Prostate gland (tissue), 2 donors: ENCODE measurements at places on chromosomes 16 and 17. TPM values are rescaled to one million over a fixed set of nuclear protein-coding genes. Genes with fewer than 3 reads are reported as not detected.

Gene MNT
- 14.8 TPM for total RNA-seq

DNA sequence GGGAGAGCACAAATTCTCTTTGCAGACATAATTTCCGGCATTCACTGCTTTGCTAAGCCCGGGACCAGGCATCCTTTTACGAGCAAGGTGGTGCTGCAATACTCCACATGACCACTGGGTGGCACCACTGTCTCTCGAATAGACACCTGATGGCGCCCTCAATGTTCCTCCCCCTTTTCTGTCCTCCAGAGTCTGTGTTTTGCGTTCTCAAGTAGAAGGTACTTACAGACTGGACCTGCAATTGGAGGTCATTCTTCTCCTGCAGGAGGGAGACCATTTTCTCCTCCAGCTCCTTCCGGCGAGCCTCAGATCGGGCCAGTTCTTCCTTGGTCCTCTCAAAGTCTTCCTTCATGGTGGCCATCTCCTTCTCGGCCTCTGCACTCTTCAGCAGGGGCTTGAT, 45.2 kb downstream of the MYH13 start:
- DNase-seq: peak; percentile 81

DNA sequence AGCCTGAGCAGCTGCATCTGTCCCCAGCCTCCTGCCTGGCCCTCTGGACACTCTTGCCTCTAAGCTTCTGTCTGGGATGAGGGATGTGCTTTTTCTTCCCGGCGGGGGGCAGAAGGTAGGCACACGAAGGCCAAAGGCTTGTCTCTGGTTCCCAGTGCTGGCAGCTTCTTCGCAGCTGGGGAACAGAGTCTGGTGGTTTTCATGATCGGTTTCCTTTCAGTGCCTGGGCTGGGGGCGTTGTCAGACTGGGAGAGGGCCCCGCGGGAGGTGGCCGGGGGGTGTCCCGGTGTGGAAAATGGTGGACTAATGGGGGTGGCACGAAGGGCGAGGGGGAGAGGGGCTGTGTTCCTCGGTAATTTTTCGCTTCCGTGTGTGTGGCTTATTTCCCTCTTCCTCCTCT, 988 bp downstream of the RAP1GAP2 start:
- DNase-seq: no peak

DNA sequence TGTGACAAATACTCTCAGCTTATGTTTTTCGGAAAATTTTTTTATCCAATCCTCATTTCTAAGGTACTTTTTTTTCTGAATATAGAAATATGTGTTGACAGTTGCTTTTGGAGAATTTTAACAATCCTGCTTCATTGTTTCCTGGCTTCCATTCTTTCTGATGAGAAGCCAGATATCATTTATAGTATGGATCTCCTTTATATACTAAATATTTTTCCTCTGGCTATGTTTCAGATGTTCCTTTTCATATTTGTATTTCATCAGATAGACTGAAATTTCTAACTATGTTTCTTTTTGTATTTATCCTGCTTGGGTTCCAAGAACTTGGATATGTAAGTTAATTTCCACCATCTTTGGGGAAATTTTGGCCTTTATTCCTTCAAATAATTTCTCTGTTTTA, 138.9 kb upstream of the CDH11 start:
- no peak for DNase-seq

DNA sequence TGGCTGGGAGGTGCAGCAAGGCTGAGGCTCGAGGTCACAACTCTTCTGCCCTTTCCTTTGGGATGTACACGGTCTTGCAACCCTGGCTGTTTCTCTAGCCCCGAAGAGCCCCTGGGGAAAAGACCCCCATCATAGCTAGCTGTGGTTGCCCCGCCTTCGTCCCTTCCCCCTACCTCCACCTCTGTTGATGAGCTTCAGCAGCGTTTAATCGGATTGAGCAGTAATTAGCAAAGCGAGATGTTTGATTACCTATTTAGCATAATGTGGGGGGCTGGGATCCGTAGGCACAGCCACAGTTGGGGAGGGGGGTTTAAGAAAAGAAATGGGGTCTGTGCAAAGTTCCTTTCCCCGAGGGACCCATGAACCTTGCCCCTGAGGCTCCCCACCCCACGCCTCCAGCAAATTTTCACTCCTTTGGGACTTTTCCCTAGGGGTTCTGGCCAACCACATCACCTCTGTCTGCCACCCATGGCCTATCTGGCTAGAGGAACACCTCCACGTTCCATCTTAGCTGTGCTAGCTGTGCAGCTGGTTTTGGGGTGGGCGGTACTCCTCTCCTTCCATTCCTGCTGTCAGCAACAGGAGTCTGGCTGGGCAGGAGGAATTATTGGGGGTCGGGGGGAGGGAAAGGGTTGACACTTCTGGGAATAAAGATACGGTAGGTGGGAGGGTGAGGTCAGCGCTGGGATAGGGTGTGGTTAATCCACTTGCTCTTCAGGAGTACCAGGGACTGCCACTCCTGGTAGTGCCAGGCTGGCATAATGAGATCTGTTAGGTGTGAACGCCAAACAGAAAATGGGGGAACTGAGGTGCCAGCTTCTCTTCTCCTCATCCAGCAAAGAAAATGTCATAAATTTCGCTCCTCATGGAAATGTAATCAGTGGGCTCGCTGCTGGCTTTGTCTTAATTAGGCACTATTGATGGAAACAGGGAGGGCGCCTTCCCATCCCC, 1.3 kb upstream of the DNAH2 start:
- DNase-seq: no peak

DNA sequence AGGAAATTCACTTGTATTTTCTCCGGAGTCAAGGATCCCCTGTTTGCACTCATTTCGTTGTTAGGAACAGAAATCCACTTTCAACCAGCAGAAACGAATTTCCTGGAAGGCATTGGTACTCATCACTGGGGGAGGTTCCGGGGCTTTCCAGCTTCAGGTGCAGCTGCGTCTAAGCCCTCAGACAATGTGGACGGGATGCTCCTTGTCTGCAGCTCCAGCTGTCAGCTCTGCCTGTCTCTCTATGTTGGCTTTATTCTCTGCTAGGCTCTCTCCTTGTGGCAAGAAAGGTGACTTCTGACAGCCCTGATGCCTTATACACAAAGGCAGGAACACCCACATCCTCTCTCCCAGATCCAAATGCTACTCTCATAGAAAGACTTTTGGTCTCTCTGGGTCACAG, 183.9 kb upstream of the HSBP1 start:
- DNase-seq: no peak
